ENCODE measurements at places on chromosomes 16 and 17. TPM values are rescaled to one million over a fixed set of nuclear protein-coding genes. Genes with fewer than 3 reads are reported as not detected.
A peak's percentile ranks its signal among the peaks of the same experiment; 100 is the strongest.

Gene CHST5
- 0.11 TPM for total RNA-seq

DNA sequence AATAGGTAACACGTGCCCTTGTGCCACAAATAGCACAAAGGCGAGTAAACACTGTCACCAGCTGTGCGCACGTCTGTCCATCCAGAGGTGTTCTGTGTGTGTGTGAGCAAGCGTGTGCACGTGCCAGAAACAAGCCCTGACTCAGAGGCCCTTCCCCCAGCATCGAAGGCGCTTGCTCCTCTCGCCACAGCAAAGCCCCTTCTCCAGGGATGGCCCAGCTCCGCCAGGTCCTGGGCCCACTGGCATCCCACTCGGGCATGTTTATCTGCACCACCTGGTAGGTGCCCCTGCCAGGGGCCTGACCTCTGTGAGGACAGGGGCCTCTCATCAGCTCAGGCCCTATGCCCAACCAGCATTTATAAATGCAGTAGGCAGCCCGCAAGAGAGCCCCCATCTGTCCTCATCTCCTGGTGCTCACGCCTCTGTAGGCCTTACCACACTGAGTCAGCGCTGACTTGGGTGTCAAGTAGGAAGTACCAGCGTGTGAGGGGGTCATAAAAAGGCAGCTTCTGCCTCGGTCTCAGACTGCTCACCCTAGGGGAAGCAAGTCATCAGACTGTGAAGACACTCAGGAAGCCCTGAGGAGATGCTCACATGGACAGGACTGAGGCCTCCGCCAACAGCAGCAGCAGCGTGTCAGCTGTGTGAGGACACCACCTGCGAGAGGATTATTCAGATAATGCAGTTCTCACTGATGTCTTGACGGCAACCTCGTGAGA lies 10.8 kb downstream of the TMEM235 start:
- DNase-seq = no peak

- DNase-seq = peak; percentile 82
Observed at GRCh38 chr17:32495359-32496231, 8.8 kb downstream of the CDK5R1 start.

Gene COX6A2
- total RNA-seq = 890 TPM

GRCh38 chr17:49459401-49459984 lies 35.6 kb upstream of the NGFR start:
- DNase-seq = no peak

Gene SLX1B
- total RNA-seq = 4.4 TPM

- DNase-seq = no peak
Observed at GRCh38 chr17:8489841-8490240, 54.2 kb downstream of the NDEL1 start.

- no peak for DNase-seq
Observed at GRCh38 chr17:78709751-78710181, 72.3 kb downstream of the CYTH1 start.
